Esophagus squamous epithelium (tissue), 5 donors: ENCODE measurements at places on chromosomes 4 and X.

GRCh38 chrX:2261831-2262667, 238.7 kb downstream of the DHRSX start:
- DNase-seq, result no peak

- DNase-seq, result no peak
Observed at GRCh38 chrX:117510453-117510852, 606.2 kb downstream of the KLHL13 start.

DNA sequence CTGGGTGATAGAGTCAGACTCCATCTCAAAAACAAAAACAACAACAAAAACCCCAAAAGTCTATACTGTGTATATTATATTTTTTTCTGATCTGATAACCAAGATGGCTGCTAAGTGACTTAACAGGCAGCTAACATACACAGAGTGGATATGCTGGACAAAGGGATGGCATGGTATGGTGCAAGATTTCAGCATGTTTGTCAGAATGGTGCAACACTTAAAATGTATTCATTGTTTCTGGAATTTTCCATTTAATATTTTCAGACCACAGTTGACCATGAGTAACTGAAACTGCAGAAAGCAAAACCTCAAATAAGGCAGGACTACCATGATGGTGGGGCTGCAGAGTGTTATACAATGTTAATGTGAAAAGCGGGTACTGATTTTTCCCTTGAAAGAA, 6.1 kb upstream of the BOD1L1 start:
- no peak for DNase-seq

GRCh38 chr4:80186676-80187075, 10.6 kb upstream of the PRDM8 start:
- DNase-seq, result no peak

DNA sequence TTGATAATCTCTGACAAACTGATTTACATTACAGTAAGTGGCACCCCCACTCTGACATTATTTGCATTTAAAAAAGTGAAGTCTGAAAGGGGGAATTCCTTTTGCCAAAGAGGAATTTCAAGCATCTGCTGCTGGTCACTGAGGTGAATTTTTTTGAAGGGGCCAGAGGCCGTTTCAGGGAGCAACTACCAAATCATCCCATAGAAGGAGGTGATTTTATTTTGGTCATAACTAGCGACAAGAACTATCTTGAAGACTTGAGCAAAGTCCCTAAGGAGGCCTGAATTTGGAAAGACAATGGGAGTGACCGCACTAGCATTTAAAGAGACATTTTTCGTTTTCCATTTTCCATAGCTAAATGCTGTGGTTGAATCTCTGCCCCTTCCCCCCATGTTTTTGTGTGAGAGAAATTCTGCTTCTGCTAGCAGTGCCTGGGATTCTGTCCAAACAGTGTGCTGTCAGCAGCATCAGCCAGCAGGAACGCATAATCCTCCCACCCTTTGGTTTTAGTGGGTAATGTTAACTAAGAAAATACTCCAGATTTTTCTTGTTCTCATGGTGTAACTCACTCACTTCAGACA, 110.1 kb upstream of the MED14 start:
- DNase-seq, result no peak

GRCh38 chr4:3202836-3203820, 45.8 kb upstream of the MSANTD1 start:
- DNase-seq, result no peak

- DNase-seq, result no peak
Observed at GRCh38 chr4:105714932-105715331, 6.3 kb downstream of the GSTCD start.

- DNase-seq, result no peak
Observed at GRCh38 chr4:83558680-83559079, 22.8 kb downstream of the GPAT3 start.

DNA sequence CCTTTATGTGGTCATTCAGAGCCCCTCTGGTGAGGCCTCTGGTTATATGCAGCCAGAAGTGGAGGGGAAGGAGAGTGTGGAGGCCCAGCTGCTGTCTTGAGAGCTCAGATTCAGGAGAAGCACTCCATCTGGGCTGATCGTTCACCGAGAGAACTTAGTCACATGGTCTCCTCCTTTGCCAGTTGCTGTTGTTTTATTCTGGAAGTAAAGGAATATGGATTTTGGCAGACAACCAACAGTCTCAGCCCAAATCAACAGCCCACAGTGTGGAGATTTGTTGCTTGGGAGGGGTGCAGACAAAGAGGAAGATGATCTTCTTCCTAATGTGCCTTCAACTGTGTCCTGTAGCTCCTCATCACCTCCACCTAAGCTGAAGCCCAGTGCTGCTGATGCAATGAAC, 355.4 kb downstream of the ANK2 start:
- DNase-seq, result no peak

- no peak for DNase-seq
Observed at GRCh38 chr4:95531141-95531540, 17.6 kb downstream of the UNC5C start.

DNA sequence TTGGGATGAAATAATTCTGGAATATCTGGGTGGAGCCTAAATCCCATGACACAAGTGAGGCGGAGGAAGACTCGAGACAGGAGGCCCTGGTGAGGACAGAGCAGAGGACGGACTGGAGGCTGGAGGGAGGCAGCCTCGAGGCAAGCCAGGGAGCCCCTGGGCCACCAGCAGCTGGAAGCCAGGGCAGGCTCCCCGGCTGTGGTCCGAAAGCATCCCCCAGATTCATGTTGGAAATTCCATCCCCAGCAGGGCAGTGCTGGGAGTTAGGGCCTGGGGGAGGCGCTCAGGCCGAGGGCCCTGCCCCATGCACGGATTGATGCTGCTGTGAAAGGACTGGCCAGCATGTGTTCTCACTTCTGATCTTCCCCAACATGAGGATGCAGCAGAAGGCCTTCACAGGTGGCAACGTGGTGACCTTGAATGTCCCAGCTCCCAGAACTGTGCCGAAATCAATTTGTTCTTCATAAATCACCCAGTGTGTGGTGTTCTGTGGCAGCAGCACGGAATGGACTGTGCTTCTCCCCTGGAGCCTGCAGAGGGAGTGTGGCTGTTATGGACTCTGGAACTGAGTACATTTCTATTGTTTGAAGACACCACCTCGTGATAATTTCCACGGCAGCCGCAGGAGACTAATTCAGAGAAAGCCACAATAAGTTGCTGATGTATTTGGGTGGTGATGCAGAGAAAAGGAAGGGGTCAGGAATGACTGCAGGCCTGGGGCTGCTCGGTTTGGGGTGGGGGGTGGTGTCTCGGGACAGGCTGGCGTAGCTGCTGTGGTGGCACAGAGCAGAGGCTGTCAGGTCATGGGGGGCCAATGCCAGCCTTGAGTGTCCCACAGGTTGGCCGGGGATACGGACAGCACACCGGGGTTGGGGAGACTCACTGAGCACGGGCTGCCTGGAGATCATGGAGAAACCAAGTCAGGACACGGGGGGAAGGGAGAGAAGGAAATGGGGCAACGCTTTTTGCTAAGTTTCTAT, 56.9 kb downstream of the PCGF3 start:
- DNase-seq, result no peak

DNA sequence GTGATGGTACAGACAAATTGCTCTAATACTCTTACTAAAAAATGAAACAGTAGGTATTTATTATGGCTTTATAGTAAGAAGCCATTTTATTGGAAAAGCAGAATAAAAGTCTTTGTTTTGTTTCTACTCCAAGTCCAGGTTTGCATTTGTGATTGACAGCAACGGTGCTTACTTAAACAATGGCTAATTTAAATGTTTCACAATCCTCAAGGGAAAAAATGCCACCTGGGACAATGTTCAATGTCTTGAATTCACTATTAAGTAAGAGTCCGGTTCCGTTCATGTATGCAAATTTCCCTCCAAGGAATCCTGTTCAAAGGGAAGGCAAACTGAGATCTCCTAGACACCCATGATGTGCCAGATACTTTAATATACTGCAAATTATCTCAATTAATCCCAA, 123.6 kb downstream of the RBM47 start:
- DNase-seq, result no peak

- no peak for DNase-seq
Observed at GRCh38 chr4:69470561-69470960, 25.1 kb downstream of the UGT2B4 start.

- DNase-seq, result no peak
Observed at GRCh38 chrX:40719731-40720130, 15.6 kb downstream of the MED14 start.

DNA sequence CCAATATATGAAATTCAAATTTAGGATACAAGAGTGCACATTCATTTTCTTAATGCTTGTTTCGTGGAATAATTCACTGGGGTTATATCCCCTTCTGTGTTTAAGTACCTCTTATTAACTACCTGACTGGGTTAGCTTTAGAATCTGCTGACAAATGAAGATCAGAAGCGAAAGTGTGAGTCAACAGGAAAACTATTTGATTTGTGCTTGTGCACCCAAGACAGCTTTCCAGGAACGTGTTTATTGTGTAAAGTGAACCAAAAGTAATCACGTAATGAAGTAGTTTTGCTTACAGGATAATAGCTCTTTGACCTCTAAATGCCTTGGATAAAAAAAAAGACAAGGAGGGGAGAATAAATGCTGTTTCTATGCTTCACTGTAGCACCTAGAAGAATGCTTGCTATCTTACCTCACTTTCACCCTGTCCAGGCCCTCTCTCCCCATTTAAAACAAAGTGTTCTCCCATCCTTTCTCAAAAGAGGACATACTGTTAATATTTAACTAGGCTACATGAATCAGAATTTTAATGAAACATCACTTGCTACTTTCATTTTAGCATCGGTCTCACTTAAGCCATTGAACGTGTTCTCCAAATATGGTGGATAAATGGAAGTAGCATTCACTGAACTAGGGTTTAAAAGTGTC, 141.9 kb downstream of the THOC2 start:
- no peak for DNase-seq

DNA sequence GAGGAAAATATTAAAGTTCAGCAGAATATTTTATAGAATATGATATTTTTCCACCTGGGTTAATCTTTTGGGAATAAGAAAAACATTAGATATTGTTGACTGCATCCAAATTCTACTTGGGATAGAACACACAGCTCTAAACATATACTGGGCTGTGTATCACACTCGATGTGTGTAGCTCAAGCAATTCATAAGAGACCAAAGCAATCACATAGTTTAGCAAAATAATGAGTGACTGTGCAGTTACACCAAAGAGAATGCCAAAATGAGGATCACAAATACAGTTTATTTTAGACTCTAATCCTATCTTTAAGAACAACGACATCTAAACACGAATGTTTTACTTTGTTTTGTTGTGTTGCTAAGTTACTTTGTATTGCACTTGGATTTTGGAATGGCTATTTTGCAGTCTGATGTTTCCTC, 101.2 kb downstream of the CBR4 start:
- DNase-seq, result no peak

GRCh38 chrX:22121161-22121560, 89.0 kb downstream of the PHEX start:
- no peak for DNase-seq

DNA sequence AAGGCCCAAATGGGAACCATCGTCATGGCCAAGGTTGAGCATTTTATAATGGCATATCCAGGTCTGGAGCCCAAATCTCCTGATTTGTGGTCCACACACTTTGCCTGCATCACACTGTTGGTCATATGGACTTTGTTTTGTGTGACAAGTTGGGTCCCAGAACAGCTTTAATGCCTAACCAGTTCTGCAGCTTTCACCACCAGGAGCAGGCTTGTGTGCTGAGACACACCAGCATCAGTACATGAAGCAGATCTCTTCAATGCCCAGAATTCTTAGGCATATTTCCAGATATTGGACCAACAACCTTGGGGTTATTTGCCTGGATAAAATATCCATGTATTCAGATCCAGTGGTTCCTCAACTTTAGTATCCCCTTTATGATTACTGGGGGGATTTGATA, 371.3 kb downstream of the FBXW7 start:
- DNase-seq, result no peak

DNA sequence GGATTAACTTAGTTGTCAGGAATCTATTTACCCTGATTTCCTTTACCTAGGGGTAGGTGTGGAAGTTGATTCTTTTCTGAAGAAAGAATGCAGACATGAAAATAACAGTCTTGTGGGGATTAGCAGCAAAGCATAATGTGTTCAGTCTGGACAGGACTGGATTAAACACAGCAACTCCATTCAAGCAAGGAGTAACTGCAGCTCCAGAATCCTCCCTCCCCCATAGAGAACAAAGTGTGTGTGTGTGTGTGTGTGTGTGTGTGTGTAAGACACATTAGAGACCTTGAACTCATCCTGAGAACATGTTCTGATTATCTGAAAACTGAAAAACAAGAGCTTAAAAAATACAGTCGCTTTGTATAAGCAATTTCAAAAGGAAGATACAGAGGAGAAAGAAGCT, 9.3 kb downstream of the C4orf54 start:
- no peak for DNase-seq

DNA sequence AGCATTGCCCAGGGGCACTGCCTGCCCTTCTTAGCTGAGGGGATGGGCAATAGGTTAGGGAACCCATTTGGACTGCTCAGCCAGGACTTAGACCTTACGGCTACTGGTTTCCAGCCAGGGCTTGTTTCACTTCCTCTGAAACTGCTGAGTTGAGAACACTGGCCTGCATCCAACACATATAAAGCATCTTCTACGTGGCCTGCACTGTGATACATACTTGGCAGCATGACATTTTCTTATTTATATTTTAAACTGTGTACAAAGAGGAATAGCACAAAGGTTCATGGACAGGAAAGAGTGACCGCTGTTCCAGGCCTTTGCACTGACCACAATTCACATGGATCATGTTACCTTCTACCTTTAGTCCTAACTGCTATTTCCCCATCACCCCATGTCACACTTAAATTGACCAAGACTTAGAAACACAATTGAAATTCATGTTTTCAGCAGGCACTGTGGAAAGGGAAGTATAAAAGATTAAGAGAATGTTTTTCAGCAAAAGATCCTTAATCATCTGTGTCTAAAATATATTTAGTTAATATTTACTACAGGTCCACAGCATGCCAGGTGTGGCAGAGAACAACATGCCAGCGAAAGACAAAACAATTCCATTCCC, 43.7 kb downstream of the NLGN4X start:
- DNase-seq, result no peak

DNA sequence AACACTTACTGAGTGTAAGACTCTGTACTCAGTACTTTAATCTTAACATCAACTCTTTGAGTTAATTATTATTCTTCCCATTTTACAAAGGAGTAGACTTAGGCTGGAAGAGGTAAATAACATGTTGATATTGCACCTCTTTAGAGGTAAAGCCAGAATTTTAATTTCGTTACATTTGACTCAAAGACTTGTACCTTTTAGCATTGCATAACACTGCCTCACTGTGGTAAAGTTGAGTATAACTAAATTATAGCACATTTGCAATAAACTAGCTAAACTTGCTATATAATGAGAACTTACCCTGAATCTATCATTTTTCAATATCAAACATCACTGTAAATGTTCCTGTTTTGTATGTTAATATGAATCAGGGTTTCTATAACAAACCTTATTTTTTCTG, 218.5 kb downstream of the PRR32 start:
- no peak for DNase-seq

- DNase-seq, result no peak
Observed at GRCh38 chrX:133610056-133610455, 194.8 kb upstream of the GPC4 start.

DNA sequence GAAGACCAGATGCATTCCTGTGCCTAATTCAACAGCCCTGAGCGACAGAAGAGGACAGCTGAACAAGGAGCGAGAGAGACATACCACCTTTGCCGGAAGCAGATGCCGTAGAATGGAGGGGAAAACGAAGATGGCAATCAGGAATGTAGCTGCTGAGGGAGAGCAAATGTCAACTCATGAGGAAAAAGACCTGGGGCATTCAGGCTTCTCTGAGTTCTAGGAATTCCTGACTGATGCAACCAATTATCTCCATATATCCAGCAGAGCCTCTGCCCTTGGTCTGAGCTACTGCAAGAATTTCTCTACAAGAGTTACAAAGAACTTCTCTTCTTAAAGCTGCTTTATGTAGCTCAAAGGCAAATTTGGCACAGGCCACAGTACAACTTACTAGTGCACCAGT, 40.5 kb upstream of the INPP4B start:
- no peak for DNase-seq
